T-helper 2 cell treated with Interferon-gamma antibody and Interleukin-4, amounts not matched to agents 5 μg/mL and 100 μg/mL, for 36 hours (primary cell): ENCODE measurements at places on chromosomes 3 and 15.

GRCh38 chr3:151987893-151988292 is 114.5 kb downstream of the SUCNR1 start:
- DNase-seq = no peak

- no peak for DNase-seq
These were observed 164.5 kb downstream of the ZMAT3 start for GRCh38 chr3:178907081-178907480.

DNA sequence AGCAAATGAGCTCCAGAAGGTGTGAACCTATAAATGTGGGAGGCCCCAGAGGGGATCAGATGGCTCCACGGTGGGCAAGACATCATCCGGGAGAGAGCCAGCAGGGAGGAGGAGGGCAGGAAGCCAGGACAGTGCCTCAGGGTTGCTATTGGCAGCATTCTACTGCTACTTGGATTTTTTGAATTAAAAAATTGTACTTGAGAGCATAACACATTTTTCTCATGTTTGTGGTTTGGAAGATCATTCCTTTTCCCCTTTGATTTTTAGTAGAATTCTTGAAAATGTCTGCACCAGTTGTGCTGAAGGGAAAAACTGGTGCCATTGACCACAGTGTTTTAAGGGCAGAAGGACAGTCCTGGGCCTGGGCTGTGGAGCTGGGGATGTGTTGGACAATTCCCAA is 59.2 kb downstream of the LYZL4 start:
- DNase-seq = no peak

- no peak for DNase-seq
These were observed 441.7 kb upstream of the NR2F2 start for GRCh38 chr15:95888762-95889161.

GRCh38 chr15:36458411-36458810 is 121.0 kb upstream of the CDIN1 start:
- DNase-seq = no peak

DNA sequence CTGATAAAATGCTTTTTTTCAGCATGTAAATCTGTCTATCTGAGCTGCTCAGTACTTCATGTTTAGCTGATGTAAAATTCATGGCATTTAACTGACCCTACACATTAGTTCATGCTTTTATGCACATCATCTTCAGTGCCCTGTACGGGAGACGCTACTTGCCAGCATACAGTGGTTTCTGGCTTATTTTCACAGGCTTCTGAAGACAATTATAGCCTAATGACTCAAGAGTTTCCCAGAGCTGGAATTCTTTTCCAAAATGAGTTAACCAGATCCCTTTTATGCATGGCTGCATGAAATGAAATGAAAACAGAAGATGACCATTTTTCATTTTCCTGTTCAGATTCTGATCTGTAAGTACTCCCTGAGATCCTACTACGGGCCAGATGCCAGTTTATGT is 1061.5 kb downstream of the ROBO2 start:
- no peak for DNase-seq

GRCh38 chr3:30696403-30696819 is 90.0 kb downstream of the TGFBR2 start:
- DNase-seq = no peak

DNA sequence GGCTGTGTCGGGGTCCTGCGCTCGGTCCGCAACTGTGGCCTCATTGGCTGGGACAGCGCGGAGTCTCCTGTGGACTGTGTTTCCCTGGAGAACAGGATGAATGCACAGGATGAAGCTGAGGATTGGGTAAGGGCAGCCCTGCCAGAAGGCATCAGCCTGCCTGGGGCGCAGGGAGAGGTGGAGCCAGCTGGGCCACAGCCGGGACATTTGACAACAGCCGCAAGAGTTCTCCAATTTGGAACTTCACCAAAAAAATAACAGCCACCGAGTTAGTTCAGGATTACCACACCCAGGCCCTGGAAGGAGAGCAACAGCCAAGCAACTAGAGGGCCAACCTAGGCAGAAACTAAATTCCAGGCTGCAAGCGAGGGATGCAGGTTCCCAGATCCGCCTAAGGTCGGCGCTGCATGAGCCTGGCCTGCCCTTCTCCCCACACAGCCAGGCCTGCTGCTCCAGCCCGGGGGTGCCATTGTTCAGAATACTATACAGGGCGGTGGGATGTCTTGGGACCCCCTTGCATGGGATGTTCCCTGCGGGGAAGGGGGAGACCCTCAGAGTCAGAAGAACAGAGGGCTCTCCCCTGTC is 229.3 kb downstream of the OCA2 start:
- no peak for DNase-seq

DNA sequence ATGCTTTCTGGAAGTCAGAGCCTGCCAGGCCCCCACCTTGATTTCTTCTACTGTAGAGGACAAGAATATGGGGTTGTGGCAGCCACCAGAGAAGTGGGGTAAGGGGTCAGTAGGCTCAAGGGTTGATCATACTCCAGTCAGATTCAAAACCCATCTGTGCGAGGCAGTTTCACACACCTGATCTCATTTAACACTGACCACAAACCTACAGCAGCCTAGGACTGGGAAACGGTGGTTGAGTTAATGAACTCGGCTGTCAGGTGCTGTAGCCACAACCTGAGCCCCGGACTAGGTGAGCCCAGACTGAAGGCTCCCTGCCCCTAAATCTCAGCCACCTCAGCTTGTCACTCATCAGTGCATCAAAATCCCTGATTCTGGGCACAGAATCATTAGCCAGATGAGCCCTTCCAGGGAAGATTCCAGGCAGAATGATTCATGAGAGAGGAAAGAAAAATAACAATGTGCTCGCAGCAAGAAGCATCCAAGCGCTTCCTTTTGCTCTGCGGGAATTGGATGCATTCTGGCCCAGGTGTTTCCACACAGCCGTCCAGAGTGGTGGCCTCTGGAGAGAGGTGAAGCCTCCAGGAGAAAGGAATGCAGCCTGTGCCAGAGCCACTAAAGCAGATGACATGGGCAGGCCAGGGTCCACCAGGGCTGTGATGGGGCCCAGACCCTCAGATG is 102.1 kb downstream of the SRGAP3 start:
- DNase-seq = no peak

DNA sequence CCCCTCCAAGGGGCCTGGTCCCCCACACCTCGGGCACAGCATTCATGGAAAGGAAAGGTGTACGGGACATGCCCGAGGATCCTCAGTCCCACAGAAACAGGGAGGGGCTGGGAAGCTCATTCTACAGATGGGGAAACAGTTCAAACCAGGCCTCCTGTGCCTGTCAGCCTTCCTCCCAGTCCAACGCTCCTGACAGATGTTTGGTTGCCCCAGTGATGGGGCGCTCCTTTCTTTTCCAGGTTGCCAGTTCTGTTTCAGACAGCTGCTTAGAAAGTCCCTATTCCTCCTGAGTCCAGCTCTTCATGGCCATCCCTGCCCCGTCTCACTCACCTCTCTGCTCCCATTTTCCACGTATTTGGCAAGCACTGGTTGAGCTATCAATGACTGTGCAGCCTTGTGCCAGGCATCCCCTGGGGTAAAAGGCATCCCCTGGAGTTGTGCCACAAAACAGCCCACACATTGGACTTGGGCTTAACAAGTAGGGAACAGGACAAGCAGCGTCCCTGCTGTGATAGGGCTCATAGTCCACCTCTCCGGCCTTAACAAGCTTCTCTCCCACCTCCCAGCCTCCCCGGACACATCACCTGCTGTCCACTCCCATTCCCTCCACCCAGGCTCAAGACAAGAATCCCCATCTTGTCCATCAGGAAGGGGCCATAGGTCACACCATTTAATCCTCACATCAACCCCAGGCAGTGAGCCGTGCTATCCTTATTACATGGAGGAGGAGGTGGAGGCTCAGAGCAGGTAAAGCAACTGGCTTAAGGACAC is 6.6 kb downstream of the OXTR start:
- no peak for DNase-seq

DNA sequence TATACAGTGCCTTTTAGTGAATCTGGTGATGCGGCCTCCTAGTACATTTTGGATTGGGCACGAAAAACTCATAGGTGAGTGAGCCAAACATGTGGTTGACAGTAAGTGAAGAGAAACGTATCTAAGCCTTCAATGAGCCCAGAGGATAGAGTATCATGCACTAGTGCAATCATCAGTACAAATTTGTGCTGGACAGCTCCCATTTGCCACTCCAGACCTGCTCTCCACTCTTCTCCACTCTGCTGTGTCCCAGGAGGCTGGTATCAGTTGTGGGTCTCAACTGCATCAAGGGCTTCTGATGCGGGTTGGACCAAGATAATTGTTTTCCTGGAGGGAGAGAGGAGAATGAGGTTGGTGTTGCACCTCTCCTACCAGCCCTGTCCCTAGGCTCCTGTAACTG is 9.1 kb upstream of the RASGRF1 start:
- DNase-seq = no peak

DNA sequence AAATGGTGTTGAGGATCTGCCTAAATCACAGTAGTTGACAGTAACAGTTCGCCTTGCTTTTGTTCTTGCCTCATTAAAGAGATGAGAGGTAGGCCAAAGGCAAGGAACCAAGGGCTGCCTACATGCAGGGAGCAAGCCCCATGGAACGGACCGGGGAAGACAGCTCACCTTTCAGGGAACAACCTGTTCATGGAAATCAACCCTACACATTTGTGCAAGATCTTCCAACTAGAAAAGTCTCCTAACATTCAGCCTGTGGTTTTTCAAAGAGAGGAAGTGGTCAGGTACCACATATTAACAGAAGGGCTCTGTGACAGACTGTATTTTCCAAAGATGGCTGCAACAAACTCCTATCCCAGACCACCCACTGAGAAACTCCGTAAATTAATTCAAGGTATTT is 1031.8 kb upstream of the NR2F2 start:
- no peak for DNase-seq

DNA sequence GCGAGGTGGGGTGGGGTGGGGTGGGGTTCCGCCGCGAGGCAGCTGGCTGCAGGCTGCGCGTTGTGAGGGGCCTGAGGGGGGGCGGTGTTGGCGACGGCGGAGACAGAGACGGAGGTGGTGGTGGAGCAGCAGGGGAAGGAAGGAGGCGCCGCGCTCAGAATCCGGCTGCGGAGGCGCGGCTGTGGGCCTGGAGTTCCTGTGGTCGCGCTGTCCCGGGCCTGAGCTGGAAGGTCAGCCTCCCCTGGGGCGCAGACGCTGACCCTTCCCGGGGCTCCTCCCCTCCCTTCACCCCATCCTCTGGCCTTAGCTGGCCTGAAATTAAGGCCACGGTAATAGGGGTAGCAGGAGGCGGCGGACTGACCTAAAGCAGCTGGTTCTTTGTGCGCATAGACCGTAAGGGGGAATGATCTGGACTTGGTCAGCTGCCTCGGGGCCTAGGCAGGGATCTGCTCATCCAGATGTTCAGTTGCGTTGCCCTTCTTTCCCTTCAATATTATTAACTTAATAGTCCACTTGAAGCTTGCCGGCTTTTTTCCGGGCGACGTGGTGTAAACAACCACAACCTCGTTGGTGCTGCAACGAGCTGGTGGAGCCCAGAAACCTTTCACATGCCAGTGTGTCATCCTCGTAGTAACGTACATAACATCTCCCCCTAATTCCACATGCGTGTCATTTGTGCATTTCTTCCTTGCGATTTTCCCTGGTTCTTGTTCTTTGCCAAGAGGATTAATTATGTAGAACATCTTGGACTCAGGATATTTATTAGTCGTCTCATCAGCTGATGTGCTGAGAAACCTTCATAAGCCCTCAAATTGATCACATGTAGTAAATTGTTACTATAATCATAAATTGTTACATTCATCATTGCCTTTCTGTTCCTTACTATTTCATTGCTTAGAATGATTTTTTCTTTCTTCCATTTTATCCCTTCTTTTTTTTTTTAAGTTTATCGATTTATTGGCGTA is 626 bp downstream of the SEC62 start:
- DNase-seq = peak; percentile 29

DNA sequence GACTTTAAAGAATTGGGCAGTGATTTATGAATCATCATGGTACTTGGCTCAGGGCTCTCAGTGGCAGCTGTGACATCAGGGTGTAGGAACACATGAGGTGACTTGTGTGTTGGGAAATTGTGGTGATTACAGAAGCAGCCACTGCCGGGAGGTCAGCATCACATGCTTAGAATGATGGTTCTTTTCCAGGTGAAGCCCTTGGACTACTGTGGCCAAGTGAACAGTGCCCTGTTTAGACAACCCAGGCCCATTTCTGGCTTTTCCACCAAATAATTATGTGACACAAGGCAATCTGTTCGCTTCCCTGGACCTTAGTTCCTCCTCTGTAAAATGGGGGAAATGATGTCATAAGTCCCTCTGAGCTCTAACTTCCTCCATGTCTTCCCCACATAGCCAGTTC is 139.7 kb upstream of the ROPN1 start:
- no peak for DNase-seq

GRCh38 chr15:71114887-71115566 is at the start of gene THSD4:
THSD4 (plus strand) TSS chr15:71115471.
- DNase-seq = peak; percentile 62
